ENCODE measurements at places on chromosomes 1 and 21.

GRCh38 chr1:220701974-220702373 lies 11.8 kb downstream of the C1orf115 start:
- no peak for DNase-seq

- DNase-seq: no peak
Observed at GRCh38 chr1:224251741-224252146, 68.7 kb downstream of the DEGS1 start.

DNA sequence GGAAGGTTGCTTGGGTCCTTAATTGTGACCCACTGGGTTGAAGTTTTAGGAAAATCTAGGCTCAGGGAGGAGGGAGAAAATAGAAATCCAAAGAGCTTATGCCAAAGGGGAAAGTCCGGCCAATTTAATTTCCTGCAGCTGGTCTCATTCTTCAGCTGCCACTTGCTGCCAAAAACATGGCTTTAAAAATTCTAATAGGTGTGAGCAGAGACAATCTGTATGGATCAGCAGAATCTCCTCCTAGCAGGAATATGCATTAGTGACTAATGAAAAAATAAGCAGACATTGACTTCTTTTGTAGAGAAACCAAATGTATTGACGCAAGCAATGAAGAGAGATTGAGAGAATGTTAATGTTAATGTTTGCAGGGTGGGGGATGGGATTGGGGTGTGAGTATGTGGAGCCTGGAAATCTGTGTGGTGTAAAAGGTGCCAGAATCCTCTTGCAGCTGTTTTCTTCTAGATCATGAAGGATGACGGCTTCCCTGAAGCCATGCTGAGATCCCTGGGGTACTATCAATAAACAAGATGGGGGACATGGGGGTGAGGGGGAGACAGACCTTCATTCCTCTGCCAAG lies 35.3 kb downstream of the VWA5B1 start:
- peak; percentile 45 for DNase-seq

DNA sequence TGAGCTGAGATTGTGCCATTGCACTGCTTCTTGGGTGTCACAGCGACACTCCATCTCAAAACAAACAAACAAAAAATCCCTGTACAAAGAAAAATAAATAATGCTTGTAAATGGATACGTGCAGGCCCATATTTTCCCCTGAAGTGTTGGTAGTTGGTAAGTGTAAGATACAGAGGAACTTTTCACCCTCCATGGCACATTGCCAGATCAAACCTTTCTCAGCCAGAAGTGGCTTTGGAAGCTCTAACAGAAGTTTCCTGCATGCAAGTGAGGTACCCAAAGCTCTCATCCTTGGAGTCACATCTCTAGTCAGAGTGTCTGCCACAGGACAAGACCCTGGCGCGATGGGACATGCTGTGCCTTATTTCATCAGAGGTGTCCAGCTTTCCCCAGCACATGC lies 7.3 kb downstream of the NDUFV3 start:
- no peak for DNase-seq

DNA sequence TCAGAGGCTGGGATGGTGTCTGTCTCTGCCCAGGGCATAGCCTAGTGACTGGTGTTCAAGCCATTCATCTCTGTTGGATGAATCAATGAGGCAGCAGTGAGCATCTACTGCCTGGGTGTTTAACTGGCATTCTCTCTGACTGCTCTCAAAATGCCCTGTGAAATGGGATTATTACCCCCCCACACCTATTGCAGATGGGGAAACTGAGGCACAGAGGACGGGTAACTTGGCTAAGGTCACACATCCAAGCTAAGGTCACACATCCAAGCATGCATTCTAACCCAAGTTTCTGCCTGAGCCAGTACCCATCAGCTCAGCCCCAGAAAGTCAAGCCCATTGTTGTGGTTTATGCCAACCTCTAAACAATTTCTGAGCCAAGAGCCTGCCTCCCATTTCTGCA lies 5.0 kb downstream of the TTC39A start:
- DNase-seq: no peak

- DNase-seq: no peak
Observed at GRCh38 chr21:43892984-43893535, 28.0 kb downstream of the AGPAT3 start.

- DNase-seq: no peak
Observed at GRCh38 chr21:29671728-29672127, 268.1 kb downstream of the GRIK1 start.

DNA sequence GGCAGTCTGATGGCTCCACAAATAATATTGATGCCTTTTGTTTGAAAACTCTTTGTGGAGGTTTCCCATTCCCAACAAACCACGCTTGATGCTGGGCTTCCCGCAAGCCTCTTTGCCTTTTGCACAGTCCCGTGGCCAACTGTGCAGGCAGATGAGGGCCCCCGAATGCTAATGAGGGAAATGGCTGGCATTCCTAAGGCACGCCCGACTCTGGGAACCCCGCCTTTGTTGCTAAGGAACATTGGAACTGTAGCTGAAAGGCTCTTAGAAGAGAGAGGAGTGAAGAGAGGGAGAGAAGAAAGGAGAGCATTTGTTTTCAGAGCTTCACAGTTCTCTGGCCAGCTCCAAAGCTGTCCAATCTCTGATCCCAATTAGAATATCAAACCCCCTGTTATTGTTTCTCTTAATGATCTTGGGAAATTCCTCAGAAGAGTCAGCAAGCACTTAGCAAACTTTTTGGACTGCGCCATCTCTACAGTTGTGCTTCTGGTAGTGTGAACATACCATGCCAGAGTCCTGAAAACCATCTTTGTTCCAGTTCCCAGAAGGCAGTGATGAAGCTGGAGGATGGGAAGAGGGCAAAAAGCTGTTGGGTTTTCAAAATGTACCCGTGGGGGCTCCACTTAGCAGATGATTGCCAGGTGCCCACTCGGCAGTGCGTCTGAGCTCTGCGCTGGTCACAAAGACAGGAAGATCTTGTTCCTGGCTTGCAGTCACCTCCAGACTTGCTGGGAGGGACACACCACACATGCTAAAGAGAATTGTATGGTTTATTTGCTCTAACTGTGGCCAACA lies 60.1 kb upstream of the CYP2J2 start:
- DNase-seq: peak; percentile 87

DNA sequence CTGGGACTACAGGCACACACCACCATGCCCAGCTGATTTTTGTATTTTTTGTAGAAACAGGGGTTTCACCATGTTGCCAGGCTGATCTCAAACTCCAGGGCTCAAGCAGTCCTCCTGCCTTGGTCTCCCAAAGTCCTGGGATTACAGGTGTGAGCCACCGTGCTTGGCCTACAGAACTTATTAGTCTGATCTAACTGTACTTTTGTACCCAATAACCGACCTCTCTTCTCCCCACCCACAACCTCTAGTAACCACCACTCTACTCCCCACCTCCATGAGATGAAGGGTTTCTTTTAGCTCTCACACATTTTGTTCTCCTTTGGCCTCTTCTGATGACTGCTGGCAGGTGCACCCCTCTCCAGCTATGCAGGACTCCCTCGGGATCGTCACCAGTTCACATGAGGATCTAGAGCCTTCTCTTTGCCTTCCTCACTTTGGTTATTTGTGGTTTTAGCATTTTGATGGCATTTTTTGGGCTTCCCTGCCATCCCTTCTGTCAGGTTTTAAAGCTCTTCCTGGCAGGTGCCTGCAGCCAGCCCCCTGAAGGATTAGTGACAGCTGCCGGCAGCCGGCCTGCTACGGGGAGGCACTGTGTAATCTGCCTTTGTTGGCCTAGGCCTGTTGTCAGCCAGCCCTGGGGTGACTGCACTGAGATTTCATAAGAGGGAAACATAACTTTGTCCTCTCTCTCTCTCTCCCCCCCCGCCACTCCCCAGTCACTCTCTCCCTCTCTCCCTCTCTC lies 99.8 kb upstream of the ATP1A1 start:
- peak; percentile 36 for DNase-seq

- DNase-seq: no peak
Observed at GRCh38 chr1:39160703-39161102, 43.8 kb upstream of the MACF1 start.

GRCh38 chr1:185840880-185841279 lies 106.7 kb downstream of the HMCN1 start:
- DNase-seq: no peak

DNA sequence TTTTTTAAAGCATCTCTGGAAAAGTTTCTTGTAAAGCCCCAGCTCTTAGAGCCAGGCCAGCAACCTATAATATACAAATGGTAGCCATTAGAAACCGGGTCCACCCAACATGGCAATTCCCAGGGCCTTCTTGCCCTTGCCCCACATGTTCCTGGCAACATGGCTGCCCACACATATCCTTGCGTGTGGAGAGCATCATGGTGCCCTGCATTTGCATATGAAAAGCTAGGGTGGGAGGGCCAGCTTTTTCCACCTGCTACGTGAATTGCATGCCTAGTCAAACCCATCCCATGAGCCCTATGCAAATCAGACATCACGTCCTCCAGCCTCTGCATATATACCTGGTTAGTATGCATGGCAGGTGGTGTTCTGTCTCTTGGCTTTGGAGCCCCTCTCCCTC lies 88.2 kb downstream of the RABGAP1L start:
- peak; percentile 38 for DNase-seq

GRCh38 chr1:170306513-170306910 lies 160.8 kb downstream of the NTMT2 start:
- DNase-seq: no peak

DNA sequence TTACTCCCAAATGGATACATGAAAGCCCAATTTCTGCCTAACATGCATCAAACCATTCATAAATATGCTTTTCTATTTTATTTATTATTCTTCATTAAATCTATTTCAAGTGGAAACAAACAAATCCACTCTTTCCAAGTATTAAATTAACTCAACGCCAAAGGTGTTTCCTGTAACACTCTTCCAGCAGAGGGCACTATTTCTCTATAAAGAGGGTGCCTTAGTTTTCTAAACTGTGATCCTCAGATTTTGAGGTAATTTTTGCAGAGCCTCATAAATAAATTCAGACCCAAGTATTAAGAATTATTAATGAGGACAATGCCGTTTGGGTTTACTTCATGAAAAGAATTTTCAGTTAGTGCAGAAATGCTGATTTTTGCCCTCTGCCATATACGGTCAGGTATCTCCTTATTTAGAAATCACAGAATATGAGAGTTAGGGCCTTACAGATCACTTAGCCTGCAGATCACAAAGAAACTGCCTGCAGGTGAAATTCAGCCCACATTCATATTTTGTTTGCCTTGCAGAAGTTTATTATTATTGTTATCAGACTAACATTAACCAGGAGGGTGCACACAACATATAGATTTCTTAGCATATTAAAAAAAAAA lies 40.1 kb upstream of the MYSM1 start:
- peak; percentile 86 for DNase-seq

DNA sequence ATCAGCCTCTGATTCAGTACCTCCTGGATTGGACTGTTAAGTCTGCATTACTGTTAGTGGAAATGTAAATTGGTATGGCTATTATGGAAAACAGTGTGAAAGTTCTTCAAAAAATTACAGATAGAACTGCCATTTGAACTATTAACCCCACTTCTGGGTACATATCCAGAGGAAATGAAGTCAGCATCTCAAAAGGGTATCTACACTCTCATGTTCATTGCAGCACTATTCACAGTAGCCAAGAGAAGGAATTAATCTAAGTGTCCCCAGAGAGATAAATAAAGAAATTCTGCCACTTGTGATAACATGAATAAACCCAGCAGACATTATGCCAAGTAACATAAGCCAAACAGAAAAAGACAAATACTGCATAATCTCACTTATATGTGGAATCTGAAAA lies 676.0 kb downstream of the PLA2G4A start:
- DNase-seq: peak; percentile 50

GRCh38 chr1:82446955-82447354 lies 646.2 kb downstream of the ADGRL2 start:
- no peak for DNase-seq

- peak; percentile 47 for DNase-seq
Observed at GRCh38 chr1:151145304-151146071, 943 bp downstream of the SEMA6C start.

DNA sequence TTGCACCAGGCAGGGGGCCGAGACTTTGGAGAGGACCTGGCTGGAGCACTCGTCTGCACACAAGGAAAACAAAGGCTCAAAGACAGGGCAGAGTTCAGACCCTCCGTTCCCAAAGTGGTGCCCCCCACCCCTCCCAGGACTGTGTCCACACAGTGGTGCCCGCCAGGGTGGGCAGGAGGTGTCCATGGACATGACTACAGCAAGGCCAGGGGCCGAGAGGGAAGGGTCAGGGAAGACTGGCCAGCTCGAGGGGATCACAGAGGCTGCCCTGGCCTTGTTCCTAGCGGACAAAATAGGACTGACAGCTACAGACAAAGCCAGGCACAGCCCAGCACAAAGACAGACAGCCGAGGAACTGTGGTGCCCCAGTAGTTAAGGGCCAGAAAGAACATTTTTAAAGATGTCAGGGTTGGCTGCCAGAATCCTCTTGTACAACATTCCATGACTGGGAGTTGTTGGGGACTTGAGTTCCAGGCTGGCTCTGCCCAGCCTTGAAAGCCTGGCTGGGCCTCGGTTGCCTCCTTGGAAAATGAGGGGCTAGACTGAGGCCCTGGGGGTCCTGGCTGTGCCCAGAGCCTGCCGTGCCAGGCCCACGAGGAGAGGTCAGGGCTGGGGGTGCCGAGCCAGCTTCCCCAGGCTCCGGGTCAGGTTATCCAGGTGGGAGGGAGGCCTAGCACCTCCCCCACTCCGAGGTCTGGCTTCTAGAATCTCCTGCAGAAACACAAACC lies 63.7 kb downstream of the SLX9 start:
- no peak for DNase-seq

DNA sequence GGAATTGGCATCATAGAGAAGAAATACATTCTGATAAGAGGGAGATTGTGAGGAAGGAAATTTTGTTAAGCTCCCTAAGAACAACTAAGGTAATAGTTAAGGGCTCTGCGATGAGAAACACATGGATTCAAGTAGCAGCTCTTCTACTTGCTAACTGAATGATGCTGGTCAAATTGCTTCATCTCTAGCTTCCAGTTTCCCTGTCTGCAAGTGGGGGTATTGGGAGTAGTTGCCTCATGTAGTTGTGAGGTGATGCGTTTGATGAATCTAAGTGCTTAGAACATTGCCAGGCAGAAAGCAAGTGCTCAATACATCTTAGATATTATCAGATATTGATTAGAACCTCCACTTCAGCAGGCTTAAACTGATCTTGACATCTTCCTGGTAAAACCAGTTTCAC lies 84.8 kb downstream of the CD58 start:
- DNase-seq: no peak

DNA sequence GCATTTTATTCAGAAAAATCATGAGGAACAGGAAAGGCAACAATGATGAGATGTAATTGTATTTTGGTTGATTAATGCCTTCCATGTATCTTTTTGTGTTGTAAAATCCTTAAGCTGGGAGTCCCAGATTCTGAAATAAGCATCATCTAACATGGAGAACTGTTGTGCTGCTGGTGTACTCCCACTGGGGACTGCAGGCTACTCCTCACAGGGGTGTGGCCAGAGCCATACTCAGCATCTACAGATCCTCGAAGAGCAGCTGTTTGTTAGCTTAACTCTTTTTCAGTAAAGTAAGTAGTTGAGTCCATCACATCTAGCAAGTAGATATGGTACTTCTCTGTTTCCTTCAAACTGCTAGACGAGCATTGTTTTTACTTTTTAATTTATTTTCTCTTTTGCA lies 358.0 kb downstream of the BRINP3 start:
- DNase-seq: no peak

GRCh38 chr1:192632641-192633532 lies 3.1 kb upstream of the RGS13 start:
- peak; percentile 75 for DNase-seq
